ENCODE measurements at places on chromosomes 7 and 10. TPM values are rescaled to one million over a fixed set of nuclear protein-coding genes. Genes with fewer than 3 reads are reported as not detected.

Gene ATG9B
- polyA plus RNA-seq: 35.7 TPM

Gene FAM24B
- 10.6 TPM for polyA plus RNA-seq

Gene SKAP2
- 28.8 TPM for polyA plus RNA-seq

Gene NODAL
- polyA plus RNA-seq: 0.22 TPM

Gene CBLL1
- polyA plus RNA-seq: 150 TPM

GRCh38 chr7:132080467-132080866 lies 495.8 kb downstream of the PLXNA4 start:
- no peak for DNase-seq

DNA sequence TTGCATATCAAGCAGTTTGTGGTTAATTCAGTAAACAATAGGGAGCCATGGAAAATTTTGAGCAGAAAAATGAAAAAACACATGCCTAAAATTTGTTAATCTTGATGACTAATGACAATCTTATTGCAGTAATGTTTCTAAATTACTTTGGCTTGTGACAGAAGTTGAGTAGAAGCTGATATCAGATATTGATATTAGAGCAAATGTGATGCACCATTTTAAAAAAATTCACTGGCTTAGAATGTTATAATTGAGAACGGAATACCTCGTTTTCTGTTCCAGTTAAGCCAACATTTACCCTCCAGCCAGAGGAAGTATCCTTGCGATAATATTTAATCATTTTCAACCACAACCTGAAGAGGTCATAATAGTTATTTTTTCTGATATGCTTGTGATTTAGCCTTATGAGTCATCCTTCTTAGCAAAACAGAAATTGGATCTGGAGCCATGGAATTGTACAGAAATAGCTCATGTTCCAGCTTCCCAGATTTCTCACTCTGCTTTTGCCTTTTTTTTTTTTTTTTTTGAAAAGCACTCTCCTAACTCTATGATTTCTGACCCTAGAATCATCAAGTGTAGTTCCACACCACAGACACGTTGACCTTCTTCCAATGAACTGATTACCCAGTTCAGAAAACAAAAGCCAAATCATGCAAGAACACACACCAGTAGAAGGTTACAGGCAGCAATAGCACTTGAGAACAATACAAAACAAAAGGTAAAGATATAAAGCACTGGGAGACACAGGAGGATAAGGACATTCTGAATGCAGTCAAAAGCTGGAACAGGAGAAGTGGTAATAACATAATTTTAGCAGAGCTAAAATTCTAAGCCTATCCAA lies 96.8 kb upstream of the PHYHIPL start:
- no peak for DNase-seq

GRCh38 chr7:95534796-95535195 lies 49.1 kb downstream of the ASB4 start:
- no peak for DNase-seq

GRCh38 chr10:125859128-125859817 lies 21.8 kb downstream of the DHX32 start:
- no peak for DNase-seq

DNA sequence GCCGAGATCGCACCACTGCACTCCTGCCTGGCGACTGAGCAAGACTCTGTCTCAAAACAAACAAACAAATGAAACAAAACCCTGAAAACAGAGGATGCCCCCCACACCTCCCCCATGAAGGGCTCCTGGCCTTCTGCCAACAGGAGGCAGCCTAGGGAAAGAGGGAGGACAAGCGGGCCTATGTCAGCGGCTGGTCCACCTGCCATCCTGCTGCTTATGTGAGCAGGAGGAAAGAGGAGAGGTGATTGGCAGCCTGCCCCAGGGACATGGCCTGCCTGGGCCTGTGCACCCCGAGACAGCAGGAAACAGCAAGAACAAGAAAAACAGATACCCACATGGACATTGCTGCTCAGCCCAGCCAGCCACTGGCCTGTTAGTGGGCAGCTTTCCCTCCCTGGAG lies 9.1 kb upstream of the ZNF316 start:
- DNase-seq: no peak

- peak; percentile 53 for DNase-seq
Measured at GRCh38 chr7:134954197-134955082, 31.9 kb upstream of the AGBL3 start.

GRCh38 chr7:121419201-121420148 lies 23.4 kb upstream of the FAM3C start:
- DNase-seq: no peak

DNA sequence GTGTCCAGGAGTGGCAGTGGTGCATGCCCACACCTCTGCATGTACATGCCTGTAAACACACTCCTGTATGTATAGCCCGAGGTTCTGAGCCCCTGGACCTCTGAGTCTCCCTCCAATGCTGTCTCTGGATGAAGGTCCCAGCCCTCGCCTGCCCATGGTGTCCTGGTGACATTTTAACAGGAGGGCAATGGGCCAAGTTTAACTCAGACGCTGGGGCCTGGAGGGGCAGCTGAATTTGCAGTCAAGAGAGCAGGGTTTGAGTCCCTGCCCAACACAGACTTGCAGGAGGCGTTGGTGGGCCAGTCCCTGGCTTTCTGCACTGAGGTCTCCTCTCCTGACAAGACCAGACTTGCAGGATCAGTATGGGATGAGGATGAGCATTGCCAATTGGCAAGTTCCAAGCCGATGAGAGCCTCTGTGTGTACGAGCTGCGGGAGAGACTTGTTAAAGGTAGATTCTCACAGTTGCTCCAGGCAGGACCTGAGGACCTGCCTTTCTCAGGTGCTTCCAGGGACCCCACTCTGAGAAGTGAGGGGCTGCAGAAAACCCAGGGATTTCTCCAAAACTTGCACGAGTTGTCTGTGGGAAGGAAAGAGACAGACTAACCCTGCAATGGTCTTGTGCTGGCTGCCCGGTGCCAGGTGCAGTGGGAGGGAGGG lies 141.9 kb downstream of the ELFN1 start:
- no peak for DNase-seq

DNA sequence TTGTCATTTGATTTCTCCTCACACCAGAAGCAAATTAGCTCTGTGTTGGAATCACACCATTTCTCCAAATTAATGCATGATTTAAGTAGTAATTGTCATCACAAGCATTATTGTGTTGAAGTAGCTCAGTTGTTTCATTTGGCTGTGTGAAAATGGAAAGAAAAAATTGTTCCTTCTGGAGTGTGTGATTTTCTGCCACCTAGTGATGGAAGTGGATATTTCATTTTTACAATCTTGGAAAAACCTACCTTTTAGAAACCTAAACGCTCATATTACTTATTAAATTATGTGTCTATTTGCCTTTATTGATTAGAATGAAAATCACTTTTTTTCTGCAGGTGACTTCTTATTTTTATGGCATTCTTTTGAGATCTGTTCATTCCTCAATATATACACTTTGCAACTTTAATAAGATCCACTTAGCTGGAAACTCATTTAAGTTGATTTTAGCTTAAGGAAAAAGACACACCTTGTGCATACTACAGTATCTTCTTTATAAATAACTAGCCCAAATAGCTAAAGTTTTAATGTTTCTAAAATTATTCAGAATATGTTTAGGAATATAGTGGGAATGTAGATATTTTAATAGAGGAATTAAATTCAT lies 50.0 kb downstream of the SRI start:
- no peak for DNase-seq
